ENCODE measurements at places on chromosomes 6 and 20.
A peak's percentile ranks its signal among the peaks of the same experiment; 100 is the strongest.

DNA sequence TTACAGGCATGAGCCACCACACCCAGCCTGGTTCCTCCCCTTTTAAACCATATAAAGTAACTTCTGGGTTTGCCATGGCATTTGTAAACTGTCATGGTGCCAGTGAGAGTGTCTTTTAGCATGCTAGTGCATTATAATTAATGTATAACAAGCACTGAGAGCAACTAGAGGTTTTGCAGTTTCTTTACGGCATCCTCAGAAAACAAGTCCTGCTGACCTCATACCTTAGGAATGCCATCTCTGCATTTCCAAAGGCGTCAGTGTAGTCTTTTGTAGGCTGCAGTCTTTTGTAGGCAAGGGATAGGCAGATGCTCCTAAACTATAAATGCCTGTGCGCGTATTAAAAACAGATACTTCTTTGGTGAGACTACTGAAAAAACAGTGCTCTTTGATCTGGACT is 75.0 kb upstream of the EZR start:
- DNase-seq, result no peak

DNA sequence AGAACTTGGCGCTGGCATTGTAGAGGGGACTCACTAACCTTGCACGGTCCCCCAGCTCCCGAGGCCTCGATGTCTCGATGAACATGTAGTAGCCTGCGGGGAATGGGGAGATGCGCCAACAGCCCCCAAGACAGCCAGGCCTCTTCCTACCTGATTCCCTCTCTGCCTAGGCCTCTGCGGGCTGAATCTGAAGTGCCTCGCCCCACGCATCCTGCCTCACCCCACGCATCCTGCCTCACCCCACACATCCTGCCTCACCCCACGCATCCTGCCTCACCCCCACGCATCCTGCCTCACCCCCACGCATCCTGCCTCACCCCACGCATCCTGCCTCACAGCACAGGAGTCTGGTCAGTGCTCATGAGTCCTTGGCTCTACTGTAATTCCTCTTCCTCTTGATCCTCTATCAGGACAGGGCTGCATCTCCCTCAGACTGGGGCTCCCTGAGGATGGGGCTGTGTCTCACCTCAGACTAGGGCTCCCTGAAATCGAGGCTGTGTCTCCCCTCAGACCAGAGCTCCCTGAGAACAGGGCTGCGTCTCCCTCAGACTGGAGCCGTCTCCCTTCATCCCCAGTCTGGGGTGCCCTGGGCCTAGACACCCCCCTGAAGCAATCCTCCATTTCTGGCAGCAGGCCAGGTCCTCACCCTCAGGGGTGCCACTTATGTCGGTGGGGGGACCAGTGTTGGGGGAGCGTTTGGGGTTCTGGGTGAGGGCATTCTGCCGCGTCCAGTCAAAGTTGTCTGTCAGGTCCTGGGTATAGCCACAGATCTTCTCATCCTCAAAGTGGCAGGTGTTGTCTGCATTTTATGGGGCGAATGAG is 53.6 kb downstream of the MDGA1 start:
- DNase-seq, result no peak

DNA sequence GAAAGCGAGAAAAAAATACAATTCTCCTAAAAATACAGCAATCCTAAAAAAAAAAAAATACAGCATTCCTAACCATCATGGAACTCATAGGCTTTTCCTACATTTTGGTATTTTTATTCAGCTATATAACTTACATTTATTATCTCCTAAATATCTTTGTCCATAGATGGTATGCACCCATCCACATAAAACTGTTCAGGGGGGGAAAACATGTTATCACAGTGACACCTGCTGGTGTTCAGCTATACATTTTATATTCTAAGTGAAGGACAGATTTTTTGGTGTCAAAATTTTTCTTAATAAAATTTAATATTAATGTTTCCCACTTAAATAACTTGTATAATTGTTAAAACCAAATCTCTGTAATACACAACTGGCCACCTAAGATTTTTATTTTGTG is 58.0 kb downstream of the BLOC1S5 start:
- DNase-seq, result no peak

DNA sequence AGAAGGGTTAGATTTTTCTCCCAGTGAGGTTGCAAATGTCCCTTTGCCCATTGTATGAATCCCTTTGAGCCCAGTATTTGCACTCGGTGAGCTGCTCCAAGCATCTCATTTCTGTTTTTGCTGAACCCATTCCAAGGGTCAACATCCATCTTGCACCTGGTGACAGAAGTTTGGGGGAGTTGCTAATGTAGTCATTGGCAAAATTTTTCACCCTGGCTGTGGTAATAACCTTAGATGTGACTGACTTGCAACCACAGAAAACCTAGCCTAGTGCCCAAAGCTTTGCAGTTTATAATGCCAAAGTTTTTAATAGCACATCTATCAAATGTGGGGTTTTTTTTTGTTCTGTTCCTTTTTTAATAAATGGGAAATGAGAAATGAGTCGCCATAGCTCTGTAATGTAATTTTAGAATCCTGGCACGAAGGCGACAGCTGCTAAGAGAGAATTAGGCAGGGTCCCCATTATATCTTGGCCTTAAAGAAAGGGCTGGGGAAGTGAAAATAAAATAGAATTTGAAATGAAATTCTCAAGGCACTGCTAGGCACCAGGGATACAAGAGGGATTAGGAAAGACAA is 682.8 kb downstream of the KIF16B start:
- no peak for DNase-seq

- DNase-seq, result no peak
Measured at GRCh38 chr6:11920566-11920965, 91.5 kb upstream of the HIVEP1 start.

DNA sequence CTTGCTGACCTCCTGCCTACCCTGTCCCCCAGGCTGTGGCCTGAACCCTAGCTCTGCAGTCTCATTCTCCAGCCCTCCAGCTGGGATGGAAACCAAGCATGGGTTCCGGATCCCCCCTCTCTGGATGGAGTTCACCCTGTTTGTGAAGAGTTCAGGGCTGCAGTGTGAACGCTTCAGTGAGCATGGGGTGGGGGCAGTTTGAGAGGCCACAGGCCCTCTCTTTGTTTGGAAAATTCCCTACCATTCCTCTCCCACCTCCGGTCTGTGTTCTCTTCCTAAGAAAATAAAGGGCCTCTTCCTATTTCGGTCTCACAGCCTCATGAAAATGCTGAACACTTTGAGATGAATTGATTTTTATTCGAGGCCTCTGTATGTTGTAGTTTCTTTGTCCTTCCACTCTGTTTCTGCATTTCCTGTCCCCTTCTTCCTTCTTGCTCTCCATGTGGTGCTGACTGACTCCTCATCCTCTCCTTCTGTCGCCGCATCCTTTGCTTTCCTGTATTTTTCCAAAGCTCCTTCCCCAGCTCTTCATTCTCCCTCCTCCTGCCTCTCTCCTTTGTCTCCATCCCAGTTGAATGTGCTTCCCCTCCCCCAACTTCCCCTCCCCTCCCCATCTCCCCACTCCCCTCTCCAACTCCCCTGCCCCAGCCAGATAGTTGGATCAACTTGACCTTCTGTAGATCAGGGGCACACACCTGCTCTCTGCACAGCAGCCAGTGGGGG is 2.4 kb upstream of the KCNK5 start:
- no peak for DNase-seq

DNA sequence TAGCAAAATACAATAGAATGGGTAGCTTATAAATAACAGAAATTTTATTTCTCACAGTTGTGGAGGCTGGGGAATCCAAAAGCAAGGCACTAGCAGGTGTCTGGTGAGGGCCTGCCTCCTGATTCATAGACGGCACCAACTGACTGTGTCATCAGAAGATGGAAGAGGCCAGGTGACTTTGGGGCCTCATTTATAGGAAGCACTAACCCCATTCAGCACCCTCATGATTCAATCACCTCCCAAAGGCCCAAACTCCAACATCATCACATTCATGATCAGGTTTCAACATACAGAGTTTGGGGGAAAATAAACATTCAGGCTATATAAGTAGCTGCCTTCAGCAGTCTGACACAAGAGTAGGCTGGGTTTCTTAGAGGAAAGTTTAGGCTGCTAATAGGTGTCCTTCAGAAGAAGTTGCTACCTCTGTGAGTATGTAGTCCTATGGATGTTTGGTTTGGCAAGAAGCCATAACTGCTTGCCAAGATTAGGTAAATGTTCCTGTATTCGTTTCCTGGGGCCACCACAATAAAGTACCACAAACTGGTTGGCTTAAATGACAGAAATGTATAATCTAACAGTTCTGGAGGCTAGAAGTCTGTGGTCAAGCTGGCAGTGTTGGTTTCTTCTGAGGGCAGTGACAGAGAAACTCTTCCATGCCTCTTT is 48.8 kb downstream of the NT5E start:
- DNase-seq, result no peak

GRCh38 chr6:9250852-9251251 is 815.5 kb upstream of the SLC35B3 start:
- DNase-seq, result no peak

DNA sequence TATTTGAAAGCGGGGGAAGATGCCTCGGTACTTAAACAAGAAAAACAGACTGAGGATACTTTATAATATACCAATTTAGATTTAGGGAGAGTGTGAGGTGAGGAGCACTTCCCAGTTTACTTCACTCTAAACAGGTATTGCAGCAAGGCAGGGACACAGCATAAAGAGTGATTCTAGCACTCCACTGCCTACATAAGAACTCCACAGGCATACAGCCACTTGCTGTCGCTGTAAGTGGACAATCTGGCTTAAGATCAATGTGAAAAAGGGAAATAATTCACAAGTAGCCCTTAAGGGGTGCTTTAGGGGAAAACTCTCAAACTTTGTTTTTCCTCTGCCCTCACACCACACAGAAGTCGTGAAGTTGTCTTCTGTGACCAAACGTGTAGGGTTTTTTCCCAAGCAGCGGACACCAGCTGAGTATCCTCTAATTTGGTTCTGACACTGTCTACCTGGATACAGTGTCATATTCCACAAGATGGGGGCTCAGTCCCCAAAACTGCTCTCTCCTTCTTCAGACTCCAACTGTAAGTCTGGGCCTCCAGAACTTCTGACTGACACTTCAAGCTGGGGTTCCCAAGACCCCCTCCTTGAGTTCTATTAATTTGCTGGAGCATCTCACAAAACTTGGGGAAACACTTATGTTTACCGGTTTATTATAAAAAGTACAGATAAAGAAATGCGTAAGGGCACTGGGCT is 9.3 kb downstream of the ADNP start:
- DNase-seq, result no peak

DNA sequence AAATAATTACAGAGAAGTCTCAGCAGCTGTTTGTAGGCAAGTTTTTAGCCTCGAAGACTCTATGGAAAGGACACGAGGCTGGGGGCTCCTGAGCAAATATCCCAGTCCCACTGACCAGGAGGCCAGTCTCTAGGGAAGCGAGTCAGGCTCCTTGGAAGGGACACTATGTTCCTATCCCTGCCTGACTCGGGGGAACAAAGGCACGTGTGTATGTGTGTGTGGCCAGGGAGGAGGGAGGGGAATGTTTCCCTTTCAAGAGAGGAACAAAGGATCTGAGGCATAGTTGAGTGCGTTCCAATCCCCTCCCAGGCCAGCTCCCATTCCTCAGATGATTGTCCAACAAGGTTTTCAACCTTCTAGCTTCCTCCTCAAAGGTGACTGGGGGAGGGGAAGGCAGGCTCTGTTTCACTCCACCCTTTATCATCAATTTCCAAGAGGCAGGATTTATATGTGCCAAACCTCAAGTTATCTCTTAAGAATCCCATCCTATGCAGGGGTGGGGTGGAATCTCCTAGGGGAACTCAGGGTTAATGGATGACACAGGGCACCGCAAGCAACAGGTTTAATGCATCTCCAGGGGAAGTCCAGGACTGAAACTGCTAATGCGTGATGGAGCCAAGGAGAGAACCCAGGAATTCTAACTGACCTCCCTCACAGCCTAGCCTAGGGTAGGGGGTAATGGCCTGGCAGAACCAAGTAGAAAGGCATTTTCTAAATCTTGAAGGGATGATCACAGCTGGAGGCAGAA is 9.9 kb downstream of the BCL2L1 start:
- DNase-seq, result peak; percentile 55

All from posterior cingulate gyrus (tissue), 11 donors.